ENCODE measurements at places on chromosomes 3 and 15.
A peak's percentile ranks its signal among the peaks of the same experiment; 100 is the strongest.

GRCh38 chr3:15815696-15816095, 17.9 kb upstream of the ANKRD28 start:
- DNase-seq = no peak

DNA sequence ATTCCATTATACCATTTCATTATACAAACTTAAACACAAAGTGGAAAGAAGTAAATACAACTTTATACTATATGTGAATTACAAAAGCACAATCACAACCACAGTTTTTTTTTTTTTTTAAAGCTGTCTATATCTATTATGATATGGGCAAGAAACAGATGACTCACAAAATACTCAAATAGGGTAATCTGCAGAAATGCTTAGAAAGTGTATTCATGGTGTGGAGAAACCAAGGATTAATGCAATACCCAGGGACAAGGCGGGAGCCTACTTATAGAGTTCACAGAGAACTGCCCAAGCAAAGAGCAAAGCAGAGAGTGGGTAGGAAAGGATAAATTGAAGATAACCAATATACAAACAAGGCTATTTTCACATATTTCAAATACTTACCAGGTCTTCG, 332.0 kb downstream of the FHIT start:
- no peak for DNase-seq

DNA sequence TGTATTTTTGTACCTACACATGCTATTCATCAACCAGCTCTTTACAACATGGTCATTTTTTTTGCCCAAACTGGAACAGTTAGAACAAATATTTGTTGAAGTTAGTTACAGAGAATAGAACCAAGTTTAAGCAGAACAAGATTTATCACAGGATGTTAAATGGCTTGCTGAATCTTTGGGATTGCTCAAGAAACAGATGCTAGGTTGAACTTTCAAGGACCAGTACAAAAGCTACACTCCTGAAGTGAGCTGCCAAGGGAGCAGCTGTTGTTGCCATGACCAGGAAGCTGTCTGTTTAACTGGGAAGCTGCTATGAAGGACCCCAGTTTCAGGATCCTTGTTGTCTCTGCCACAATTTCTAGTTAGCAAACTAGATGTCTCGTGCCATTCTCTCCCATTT, 53.7 kb downstream of the ZIC1 start:
- DNase-seq = no peak

- no peak for DNase-seq
These were observed 1.2 kb downstream of the PHC3 start for GRCh38 chr3:170180079-170180907.

GRCh38 chr3:130894130-130894985, 474 bp downstream of the ATP2C1 start:
- DNase-seq = peak; percentile 61

DNA sequence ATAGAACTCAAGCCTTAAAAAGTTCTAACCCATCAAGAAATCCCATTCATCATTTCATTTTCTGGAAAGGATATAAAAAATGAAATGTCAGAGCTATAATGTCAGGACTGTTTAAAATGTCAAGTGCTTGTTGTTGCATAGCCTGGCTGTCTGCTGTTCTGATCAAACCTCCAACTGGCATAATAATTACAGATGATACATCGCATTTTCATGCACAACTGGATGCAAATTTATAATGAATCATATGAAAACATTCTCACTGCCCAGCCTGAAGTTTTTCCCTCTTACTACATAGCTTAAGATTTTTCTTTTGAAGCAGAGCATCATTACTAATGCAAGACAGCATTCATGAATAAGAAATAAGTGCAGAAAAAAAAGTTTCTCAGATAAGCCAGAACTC, 46.5 kb downstream of the GUCA1C start:
- no peak for DNase-seq

DNA sequence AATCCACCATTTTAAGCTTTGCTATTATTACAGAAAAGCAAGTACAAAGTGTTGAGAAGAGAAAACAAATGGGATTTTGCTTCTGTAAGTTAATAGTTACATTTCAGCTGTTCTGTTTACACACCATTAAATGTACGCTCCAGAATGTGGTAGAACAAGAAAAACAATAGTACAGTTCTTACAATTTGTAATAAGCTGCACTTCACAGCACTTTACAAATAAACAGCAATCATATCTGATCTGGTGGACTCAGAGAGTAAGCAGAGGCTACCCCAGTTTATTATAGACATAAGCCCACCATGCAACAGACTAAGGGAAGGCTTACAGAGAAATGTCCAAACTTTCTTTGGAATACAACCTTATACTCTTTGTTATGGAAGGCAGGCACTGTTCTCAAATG, 126.4 kb downstream of the OXSM start:
- no peak for DNase-seq

- no peak for DNase-seq
These were observed 51.3 kb downstream of the TLNRD1 start for GRCh38 chr15:81052046-81052445.

DNA sequence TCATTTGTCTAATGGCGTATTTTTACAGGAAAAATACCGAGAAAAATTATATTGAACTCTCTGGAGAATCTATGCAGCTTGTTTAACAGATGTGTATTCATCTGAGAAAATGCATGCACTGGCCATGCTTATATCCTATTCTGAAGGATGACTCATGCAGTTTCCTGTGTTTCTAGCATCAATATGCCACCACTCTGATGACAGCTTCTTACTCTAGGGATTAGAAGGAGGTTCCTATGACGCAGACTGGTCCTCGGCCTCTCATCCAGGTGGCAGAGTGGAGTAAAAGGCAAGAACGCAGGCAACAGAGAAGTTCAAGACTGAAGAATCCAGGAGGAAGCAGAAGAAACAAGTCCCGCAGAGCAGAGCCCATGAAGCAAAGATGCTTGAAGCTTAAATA, 910.0 kb upstream of the ROBO1 start:
- DNase-seq = no peak

DNA sequence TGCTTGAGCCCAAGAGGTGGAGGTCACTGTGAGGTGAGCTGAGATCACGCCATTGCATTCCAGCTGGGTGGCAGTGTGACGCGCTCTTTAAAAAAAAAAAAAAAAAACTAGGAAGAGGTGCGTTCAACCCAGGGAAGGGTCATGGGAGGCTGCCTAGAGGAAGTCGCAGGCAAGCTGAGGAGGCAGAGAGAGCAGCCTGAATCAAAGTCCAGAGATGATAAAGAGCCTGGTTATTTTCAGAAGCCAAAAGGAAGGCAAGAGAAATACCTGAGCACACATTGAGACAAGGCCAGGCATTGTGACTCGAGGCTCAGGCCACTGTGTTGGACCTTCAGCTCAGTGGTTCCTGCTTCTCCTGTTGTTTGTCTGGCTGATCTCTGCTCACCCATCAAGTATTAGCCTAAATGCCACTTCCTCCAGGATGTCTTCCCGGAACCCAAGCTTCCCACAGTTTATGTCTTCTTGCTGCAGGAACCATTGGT, 16.1 kb upstream of the GCNT3 start:
- no peak for DNase-seq

DNA sequence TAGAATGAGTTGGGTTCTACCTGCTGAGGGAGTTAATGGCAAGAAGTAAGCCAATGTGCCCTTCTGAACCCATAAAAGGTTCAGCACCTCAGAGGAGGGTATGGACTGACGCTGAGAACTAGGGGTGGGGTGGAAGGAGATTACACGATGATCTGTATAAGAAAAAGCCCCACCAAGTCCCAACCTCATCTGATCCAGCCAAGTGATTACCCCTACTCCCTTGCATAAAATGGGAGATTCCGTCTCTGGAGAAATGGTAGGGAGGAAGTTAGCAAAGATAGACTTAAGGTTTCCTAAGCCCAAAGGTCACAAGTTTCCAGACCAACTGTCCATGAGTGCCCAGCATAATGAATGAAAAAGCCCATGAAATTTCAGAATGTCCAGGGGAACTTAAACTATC, 7.1 kb upstream of the DVL3 start:
- DNase-seq = no peak

- DNase-seq = no peak
These were observed at the start of gene IL5RA for GRCh38 chr3:3110299-3110630. Gene IL5RA (minus strand): TSS chr3:3110374. CDS start chr3:3104984, 5,390 bp downstream.

DNA sequence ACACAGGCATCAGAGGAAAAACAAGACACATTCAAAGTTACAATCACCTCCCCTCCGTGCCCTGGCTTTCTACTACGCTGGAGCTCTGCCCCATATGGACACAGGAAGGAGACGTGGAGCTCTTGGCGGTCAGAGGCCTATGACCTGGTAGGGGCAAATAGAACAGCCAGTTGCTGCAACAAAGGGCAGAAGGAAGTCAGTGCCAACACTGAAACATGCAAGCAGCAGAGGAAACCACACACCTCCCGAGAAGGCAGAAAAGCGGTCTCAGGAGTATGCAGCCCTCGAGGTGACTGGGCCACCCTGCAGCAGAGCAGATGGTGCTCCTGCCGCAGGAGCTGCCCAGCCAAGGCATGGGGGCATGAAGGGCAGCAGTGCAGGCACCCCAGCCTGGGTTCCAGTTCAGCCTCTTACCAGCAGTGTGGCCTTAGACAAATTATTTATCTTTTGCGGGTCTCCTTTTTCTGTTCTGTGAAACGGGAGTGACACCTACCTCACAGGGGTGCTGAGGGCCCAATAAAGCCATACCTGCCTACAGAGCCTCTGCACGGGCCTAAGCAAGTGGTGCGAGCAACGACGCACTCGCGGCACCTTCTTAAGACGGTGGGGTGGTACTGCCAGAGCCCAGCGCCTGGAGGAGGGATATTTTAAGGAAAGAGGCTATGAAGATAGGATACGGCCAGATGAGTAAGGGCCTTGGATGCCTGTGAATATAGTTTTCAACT, 8.6 kb downstream of the ZXDC start:
- no peak for DNase-seq

- DNase-seq = no peak
These were observed 230.9 kb downstream of the NSUN3 start for GRCh38 chr3:94293793-94294195.

DNA sequence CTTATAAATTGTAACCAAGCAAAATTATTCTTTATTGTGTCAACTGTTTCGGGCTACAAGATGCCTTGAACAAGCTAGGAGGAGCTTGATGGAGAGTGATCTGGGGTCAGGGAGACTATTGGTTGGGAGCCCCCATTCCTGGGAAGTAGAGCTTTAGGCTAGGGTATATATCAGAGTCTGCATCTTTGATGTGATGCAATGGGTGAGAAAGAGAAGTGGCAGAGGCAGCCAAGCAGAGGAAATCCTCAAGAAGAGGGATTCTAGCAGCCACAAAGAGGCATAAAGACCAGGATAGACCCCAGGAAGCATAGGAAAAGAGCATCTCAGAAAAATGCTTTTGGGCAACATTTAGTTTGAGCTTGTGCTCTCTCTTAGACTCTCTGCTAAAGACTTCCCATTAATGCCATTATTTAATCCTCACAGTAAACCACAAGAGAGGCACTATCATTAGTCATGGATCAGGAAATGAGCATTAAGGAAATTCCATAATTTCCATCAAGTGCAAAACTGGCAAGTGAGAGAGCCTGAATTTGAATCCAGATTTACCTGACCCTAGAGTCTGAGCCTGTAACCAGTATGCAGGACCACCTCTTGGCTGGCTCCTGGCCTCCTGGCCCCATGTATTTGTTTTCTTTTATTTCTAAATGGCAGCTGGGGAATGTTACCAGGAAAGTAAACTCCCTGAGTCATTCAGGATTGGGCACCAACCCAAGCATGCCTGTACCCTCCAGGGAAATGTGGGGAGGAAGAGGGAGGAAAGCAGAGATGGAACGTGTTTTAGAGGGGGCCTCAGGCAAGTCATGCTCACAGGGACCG, 118.7 kb downstream of the RPL22L1 start:
- DNase-seq = peak; percentile 72

- DNase-seq = no peak
These were observed 50.5 kb upstream of the ARHGEF3 start for GRCh38 chr3:56851966-56852884.

DNA sequence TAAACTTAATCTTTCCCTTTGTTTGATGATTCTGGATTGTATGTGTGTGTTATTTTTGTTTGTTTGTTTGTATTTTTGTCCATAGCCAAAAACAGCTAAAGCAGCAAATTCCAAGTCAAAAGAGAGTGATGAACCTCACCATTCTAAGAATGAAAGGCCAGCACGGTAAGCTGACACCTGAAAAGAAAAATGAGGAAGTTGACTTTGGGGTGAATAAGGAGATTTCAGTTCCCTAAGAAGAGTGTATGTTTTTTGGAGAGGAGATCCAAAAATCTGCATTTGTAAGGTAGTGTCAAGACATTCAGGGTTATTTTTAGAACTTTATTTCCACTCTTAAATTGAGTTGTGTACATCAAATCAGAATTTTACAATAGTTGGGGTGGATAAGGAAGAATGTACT, 52.3 kb upstream of the UTS2B start:
- DNase-seq = no peak

- no peak for DNase-seq
These were observed 70.8 kb downstream of the AKAP13 start for GRCh38 chr15:85451099-85451700.

DNA sequence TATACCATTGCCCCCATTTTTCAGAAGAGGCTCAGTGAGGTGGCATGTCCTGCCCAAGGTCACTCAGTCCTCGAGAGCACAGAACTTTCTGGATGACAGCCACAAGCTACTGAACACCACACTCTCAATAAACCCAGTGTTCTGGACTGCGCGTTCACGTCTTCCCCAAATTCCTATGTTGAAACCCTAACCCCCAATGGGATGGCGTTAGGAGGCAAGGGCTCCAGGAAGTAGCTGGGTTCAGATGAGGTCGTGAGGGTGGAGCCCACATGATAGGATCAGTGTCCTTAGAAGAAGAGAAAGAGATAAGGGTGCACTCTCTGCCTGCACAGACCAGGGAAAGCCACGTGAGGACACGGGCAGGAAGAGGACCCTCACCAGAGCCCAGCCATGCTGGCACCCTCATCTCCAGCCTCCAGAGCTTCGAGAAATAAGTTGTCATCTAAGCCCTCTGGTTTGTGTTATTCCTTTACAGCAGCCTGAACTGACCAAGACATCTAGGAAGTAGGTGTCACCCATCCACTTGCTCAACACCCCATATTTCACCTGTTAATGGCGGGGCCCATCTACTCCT, 324.0 kb downstream of the UACA start:
- DNase-seq = no peak

DNA sequence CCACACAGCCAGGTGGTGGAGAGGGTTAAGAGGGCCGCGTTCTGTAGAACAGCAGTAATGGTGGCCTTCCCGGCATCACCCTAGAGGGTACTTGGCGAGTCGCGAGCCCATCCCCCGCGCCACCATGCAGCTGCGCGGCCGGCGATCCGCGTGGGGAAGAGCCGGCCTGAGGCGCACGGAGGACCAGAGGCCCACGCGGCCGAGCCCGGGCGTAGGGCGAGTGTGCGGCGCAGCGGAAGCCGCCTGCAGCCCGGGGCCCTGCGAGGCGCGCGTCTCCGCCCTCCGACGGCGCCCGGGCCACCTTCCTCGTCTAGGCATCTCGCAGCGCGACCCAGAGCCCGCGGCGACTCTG, 423 bp downstream of the TKT start:
- DNase-seq = no peak

- DNase-seq = peak; percentile 69
These were observed 61.4 kb downstream of the TUSC7 start for GRCh38 chr3:116770815-116771450.

- no peak for DNase-seq
These were observed 17.9 kb upstream of the FAM81A start for GRCh38 chr15:59420108-59420507.

GRCh38 chr15:80662129-80662528, 33.0 kb upstream of the ABHD17C start:
- no peak for DNase-seq

GRCh38 chr3:52490939-52491526, 4.1 kb upstream of the STAB1 start:
- DNase-seq = peak; percentile 70

GRCh38 chr3:151067158-151067557, 18.3 kb upstream of the MED12L start:
- DNase-seq = no peak
